Karpas-422 (cell line): ENCODE measurements at places on chromosomes 5 and 9. TPM values are rescaled to one million over a fixed set of nuclear protein-coding genes. Genes with fewer than 3 reads are reported as not detected.

DNA sequence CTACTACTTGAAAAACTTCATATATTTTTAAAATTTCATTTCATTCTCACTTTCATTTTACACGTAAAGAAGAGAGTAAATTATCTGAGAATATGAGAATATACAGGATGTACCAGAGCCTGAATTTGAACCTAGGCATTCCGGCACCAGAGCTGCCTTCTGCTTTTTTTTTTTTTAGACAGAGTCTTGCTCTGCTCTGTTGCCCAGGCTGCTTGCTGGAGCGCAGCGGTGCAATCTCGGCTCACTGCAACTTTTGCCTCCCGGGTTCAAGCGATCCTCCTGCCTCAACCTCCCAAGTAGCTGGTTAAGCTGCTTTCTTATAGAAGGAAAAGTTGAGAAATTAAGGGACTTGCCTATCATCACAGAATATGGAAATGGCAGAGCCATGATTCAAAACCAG, 540.1 kb downstream of the EBF1 start:
- H3K27me3 ChIP-seq: peaks cover 3% of the 10 kb centered on the region; the same call in 1 of the 2 replicates
- DNase-seq: peak; percentile 72
- no peak overlapping the region for H3K27ac ChIP-seq
- peaks cover 27% of the 10 kb centered on the region for H3K4me1 ChIP-seq
- no peaks in the 10 kb centered on the region for H3K36me3 ChIP-seq
- no peak overlapping the region for H3K4me3 ChIP-seq

- no peaks in the 10 kb centered on the region for H3K36me3 ChIP-seq
- no peaks in the 10 kb centered on the region for H3K27me3 ChIP-seq
- no peak overlapping the region for H3K27ac ChIP-seq
- DNase-seq: no peak
- H3K4me3 ChIP-seq: no peak overlapping the region
- H3K4me1 ChIP-seq: no peaks in the 10 kb centered on the region
These were observed 137.9 kb upstream of the TRIM32 start for GRCh38 chr9:116549061-116549664.

DNA sequence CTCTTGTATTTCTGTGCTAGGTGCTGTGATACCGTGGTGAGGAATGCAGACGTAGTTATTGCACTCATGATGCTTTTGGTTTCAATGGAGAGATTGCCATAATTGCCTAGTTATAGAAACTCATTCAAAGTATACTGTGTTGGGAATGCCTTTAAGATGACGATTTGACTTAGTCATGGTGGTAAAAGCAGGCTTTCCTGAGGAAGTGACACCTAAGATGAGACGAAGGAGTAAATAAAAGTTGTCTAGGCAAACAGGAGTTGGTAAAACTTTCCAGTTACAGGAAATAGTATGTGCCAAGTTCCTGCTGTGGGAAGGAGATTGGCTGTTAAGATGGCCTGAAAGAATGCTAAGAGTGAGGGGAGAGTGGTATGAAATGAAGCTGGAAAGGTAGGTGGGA, 48.1 kb downstream of the FOCAD start:
- no peak for DNase-seq
- no peak overlapping the region for H3K4me3 ChIP-seq
- no peak overlapping the region for H3K27ac ChIP-seq
- H3K27me3 ChIP-seq: no peaks in the 10 kb centered on the region
- no peaks in the 10 kb centered on the region for H3K4me1 ChIP-seq

DNA sequence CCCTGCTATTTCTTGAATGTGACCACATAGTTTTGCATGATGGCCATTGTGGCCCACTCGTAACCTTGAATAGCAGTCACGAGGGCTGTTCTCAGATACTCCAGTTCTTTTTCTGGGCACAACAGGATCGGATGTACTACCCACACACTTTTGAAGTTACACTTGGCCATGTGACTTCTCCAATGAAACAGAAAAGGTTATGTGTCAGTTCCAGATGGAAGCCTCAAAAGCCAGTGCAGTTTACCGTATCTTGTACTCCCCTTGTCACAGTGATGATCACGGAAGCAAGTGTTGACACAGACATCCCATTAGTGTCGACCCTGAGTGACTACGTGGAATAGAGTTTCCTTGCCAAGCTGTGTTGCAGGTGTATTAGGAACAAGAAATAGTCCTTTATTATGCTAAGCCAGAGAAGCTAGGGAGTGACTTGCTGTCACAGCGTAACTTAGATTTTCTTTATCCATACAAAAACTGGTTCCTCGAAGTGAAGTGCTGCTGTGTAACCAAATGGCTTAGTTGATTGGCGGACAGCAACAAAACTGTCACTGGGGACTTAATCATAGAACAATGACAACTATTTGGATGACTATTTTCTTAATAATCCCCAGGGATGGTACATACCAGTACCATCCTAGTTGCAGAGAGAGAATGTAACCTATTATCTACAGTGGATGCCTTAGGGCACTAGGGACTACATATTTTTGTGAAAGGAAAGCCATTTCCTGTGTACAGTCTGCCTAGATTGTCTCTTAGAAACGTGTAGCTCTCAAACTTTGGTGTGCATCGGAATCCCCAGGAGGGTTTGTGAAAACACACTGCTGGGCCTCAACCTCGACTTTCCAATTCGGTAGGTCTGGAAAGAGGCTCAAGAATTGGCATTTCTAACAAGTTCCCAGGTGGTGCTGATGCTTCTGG, 90.1 kb upstream of the DMRT1 start:
- H3K4me3 ChIP-seq: no peak overlapping the region
- no peaks in the 10 kb centered on the region for H3K4me1 ChIP-seq
- H3K36me3 ChIP-seq: peaks cover 4% of the 10 kb centered on the region; the same call in 1 of the 2 replicates
- DNase-seq: no peak

TGFBI gene
- total RNA-seq: not detected in 2 replicates

ZDHHC11 gene
- total RNA-seq: 10.8 and 15.7 TPM in 2 replicates

WDR38 gene
- total RNA-seq: not detected in 2 replicates

DNA sequence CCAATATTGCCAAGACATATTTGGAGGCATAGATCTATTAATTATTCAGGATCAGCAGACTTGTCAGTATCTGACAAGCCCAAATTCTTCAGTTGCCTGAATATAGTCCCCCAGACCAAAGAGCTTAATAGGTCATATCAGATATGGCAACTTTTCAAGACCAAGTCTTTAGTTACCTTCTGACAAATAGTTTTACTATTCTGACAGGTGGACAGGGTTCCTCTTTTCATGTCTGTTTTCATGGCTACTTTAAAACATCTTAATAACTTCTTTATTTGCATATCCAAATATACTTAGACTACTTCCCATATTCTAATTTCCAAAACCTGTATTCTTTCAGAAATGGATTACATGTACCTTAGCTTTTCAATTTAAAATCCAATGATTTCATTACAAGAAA, 65.4 kb downstream of the AUH start:
- peaks cover 18% of the 10 kb centered on the region for H3K36me3 ChIP-seq
- no peaks in the 10 kb centered on the region for H3K27me3 ChIP-seq
- peaks cover 23% of the 10 kb centered on the region for H3K4me1 ChIP-seq
- H3K27ac ChIP-seq: peak overlapping the region; percentile 69
- DNase-seq: peak; percentile 72

DNA sequence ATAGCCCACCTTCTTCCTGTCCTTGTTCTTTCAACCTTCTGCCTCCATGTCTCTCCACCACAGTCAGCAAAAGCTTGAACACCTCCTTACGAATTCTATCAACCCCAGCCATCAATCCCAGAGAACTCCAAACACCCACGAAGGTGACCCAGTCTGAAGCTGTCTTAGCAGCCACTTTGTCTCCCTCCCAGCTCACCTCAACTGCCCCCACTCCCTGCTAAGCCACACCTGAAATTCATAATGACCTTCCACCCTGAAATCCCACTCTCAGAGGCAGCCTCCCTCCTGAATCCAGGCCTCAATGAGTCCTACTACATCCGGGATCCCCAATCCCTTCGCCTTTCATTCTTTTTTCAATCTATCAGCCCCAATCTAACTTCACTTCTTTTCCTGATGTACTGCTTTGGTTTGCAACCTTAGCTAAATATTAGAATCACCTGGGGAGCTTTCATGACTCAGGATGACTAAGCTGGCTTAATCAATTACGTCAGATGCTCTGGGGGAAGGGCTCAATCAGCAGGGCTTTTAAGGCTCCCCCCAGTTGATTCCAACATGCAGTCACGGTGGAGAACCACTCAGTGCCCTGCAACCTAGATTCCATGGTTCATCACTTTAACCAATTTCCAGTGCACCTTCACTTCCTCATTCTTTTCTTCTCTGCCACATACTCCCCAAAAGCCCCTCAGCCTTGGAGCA, 32.2 kb downstream of the BHMT start:
- no peaks in the 10 kb centered on the region for H3K36me3 ChIP-seq
- no peak overlapping the region for H3K27ac ChIP-seq
- H3K4me1 ChIP-seq: no peaks in the 10 kb centered on the region
- no peak for DNase-seq

IFNW1 gene
- total RNA-seq: not detected in 2 replicates

DNA sequence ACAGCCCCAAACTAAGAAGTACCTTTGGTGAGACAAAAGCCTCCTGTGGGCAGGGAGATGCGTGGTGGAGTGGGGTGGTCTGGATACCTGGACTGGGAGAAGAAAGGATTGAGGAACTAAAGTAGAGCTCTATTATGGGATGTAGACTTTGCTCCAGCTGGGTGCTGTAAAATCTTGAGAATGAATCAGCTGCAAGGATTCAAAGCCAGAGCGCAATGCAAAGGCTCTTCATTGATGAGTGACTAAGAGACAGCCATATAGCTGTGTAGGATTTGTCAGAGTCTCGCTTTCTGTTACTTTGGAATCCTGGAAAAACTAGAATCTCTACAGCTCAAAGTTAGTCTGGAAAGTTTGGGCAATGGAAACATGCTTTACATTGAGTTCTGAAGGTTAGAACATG, 159.9 kb downstream of the TAF11L14 start:
- H3K36me3 ChIP-seq: no peaks in the 10 kb centered on the region
- no peaks in the 10 kb centered on the region for H3K27me3 ChIP-seq
- H3K4me1 ChIP-seq: no peaks in the 10 kb centered on the region
- no peak overlapping the region for H3K27ac ChIP-seq

DNA sequence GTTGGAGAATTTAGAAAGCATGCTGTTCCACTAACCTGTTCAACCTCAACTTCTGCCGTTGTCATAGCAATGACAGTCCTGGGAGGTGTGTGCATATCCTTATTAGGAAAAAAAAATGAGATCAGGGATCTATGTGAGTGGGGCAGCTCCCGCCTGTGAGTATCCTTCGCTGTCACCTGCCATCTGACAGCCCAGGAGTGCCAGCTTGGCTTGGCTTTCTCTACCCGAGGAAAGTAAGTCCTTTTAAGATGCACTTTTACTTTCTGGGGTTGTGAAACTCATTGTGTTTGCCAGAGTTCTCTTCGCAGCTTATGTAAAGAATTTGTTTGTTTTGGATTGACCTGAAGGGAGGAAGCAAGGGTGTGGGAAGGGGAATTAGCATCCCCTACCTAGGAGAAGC, 21.8 kb downstream of the PCDHAC2 start:
- H3K4me1 ChIP-seq: no peaks in the 10 kb centered on the region
- no peak overlapping the region for H3K27ac ChIP-seq
- no peak for DNase-seq
- no peak overlapping the region for H3K4me3 ChIP-seq
- no peaks in the 10 kb centered on the region for H3K36me3 ChIP-seq

GRCh38 chr5:40521108-40521785, 158.5 kb upstream of the PTGER4 start:
- no peaks in the 10 kb centered on the region for H3K27me3 ChIP-seq
- no peaks in the 10 kb centered on the region for H3K36me3 ChIP-seq
- no peak overlapping the region for H3K27ac ChIP-seq
- H3K4me3 ChIP-seq: no peak overlapping the region
- H3K4me1 ChIP-seq: no peaks in the 10 kb centered on the region

- H3K4me1 ChIP-seq: peaks cover 20% of the 10 kb centered on the region
- H3K27me3 ChIP-seq: no peaks in the 10 kb centered on the region
- H3K4me3 ChIP-seq: peak overlapping the region; percentile 87
- no peak overlapping the region for H3K27ac ChIP-seq
These were observed 678 bp downstream of the SLC26A2 start for GRCh38 chr5:149961186-149961685.

- H3K27me3 ChIP-seq: no peaks in the 10 kb centered on the region; the same call in 1 of the 2 replicates
- H3K4me3 ChIP-seq: no peak overlapping the region
- no peaks in the 10 kb centered on the region for H3K36me3 ChIP-seq
- H3K27ac ChIP-seq: no peak overlapping the region
- DNase-seq: peak; percentile 50
These were observed 113.2 kb downstream of the SLC25A46 start for GRCh38 chr5:110852053-110852452.

GRCh38 chr5:93145019-93145418, 436.0 kb downstream of the NR2F1-AS1 start:
- no peak overlapping the region for H3K27ac ChIP-seq
- no peaks in the 10 kb centered on the region for H3K27me3 ChIP-seq
- DNase-seq: no peak
- H3K4me1 ChIP-seq: no peaks in the 10 kb centered on the region
- H3K36me3 ChIP-seq: no peaks in the 10 kb centered on the region

DNA sequence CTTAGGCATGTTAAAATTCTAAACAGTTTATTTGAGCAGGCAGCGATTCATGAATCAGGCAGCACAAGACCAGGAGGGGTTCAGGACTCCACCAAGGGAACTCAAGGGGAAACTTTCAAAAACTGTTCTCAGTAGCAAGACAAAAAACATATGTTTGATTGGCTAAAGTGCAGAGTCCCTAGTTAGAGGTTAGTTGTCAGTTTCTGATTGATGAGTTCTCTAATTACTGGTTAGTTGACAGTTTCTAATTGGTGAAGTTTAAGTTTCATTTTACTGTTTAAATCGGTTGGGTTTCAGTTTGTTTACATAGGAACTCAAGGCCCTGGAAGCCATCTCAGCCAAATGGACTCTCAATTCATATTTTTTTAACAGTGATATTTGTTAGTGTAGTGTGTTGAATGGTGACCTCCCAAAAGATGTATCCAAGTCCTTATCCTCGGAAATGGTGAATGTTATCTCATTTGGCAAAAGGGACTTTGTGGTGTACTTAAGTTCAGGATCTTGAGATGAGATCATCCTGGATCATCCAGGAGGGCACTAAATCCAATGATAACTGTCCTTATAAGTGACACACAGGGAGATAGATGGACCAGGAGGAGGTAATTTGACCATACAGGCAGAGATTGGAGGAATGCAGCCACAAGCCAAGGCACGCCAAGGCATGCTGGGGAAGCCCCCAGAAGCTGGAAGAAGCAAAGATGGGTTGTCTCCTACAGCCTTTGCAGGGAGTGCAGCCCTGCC, 219.2 kb upstream of the RAI14 start:
- H3K4me1 ChIP-seq: no peaks in the 10 kb centered on the region
- H3K36me3 ChIP-seq: no peaks in the 10 kb centered on the region
- no peak for DNase-seq
- no peak overlapping the region for H3K27ac ChIP-seq
- H3K27me3 ChIP-seq: no peaks in the 10 kb centered on the region

- H3K27ac ChIP-seq: no peak overlapping the region
- no peaks in the 10 kb centered on the region for H3K27me3 ChIP-seq
- H3K36me3 ChIP-seq: no peaks in the 10 kb centered on the region
- DNase-seq: no peak
- no peak overlapping the region for H3K4me3 ChIP-seq
- peaks cover 34% of the 10 kb centered on the region for H3K4me1 ChIP-seq
These were observed 4.0 kb downstream of the LTC4S start for GRCh38 chr5:179797741-179798140.

DNA sequence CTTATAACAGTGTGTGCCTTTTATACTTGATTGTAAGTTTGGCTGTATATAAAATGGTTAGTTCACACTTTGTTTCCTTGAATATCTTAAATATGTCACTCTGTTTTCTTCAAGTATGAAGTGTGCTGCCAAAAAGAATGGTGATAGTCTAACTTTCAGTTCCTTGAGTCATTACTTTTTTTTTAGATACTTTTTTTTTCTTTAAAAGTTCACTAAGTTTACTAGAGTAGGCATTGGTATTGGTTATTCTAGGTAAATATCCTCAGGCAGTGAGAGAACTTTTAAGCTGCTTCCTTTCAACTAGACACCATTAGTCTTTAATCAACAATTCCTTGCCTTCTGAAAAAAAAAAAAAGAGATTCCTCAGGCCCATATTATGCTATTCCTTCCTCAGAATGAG, 41.9 kb downstream of the SPEF2 start:
- no peak for DNase-seq
- H3K4me1 ChIP-seq: no peaks in the 10 kb centered on the region

SUSD3 gene
- total RNA-seq: 4.9 and 6.2 TPM in 2 replicates

MIER3 gene
- total RNA-seq: 21.3 and 41.4 TPM in 2 replicates
